Stimulated activated CD4-positive, alpha-beta T cell treated with anti-CD3 and anti-CD28 coated beads, Interleukin-12 subunit alpha, Interleukin-12 subunit beta, amount 100 ng/mL, for 48 hours (primary cell): ENCODE measurements at places on chromosomes 3 and 15.

DNA sequence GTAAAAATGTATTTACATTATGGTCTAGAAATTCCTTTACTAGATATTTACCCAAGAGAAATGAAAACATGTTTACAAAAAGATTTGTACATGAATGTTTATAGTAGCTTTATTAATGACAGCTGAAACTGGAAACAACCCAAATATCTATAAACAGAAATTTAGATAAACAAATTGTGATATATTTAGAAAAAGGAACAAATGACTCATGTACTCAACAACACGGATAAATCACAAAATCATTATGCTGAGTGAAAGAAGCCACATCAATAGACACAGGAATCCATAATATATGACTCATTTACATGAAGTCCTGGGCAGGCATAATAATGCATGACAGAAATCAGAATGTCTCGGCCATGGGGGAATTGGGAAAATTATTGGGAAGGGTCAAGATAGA is 1020.2 kb downstream of the SQOR start:
- no peak for DNase-seq

GRCh38 chr3:112484352-112484751 is 14.9 kb downstream of the BTLA start:
- DNase-seq, result no peak

GRCh38 chr3:3629911-3630310 is 169.3 kb upstream of the LRRN1 start:
- DNase-seq, result no peak

- DNase-seq, result no peak
Observed at GRCh38 chr15:57440167-57440566, 63.9 kb downstream of the CGNL1 start.

DNA sequence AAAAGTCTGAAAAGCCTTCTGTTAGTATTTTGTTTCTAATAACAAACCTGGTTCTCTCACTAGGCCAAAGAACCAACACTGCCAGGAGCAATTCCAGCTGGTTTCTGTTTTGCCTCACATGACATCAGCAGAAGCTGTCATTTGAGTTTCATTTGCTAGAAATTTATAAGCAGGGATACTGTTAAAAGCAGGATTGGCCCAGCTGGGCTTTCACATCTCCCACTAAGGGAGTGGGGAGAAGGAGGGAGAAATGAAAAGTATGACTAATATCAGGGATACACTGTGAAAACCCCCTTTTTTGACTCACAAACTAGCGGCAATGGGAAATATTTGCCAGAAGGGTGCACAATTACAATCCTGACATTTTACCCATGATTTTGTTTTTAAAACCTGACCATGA is 5.3 kb downstream of the CCDC80 start:
- no peak for DNase-seq

DNA sequence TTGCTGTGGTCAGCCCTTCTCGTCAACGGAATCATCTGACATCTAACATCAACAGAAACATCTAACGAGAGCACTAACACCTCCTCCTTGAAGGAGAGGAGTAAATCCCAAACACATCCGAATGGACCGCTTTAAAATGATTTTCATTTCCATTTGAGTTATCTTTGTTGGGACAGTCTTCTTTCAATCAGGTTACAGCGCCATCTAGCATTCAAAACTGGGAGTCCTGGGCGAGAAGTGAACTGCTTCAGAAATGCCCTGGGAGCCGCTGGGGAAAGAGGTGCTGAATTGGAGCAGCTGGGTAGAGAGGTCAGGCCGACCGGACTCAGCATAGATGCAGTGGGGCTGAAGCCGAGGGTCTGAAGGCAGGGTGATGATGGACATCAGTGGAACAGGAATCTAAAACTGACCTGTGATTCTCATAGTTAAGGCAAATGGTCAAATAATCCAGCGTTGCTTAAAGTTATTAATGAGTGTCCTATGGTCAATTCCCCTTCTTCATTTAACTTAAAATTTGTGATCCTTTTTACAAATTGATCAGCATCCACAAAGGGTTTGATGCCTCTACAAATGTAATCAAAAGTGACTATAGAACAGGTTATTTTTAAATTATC is 170.0 kb upstream of the NDN start:
- DNase-seq, result peak; percentile 4

GRCh38 chr3:178295292-178295912 is 240.8 kb upstream of the KCNMB2 start:
- no peak for DNase-seq

DNA sequence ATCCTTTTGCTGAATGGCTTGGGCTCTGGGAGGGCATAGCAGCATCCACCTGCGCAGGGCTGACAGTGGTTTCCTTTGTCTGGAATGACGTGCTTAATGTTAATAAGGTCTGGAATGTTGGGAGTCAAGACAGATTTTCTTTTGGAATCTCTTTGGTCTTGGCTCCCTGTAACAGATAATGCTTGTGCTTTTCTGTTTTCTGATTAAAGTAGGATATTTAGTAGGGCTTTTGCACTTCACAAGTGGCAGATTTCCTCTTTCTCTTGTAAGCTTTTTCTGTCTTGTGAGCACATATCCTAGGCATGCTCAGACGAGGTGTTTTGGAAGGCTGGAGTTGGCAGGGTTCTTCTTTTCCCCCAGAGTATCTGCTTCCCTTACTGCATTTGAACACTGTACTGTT is 189.6 kb downstream of the GHSR start:
- DNase-seq, result no peak

GRCh38 chr15:85330901-85331588 is 49.4 kb upstream of the AKAP13 start:
- peak; percentile 45 for DNase-seq

DNA sequence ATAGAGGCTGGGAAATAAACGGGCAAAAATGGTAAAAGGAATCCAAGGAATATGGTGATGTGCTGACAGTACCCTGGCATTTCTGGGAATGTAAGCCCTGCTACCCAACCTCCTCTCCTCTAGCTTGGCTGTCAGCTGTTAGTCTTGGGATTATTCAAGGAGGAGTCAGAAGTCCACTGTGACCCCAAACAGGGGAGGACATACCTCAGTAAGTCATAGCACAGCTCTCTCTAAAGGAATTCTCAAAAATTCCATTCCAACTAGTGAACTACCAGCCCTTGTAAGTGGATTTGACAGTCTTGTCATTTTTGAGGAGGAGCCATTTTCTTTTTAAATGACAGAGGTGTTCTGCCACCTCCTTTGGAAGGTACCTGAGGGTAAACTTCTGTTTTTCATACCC is 207.5 kb downstream of the PDCD6IP start:
- DNase-seq, result no peak

DNA sequence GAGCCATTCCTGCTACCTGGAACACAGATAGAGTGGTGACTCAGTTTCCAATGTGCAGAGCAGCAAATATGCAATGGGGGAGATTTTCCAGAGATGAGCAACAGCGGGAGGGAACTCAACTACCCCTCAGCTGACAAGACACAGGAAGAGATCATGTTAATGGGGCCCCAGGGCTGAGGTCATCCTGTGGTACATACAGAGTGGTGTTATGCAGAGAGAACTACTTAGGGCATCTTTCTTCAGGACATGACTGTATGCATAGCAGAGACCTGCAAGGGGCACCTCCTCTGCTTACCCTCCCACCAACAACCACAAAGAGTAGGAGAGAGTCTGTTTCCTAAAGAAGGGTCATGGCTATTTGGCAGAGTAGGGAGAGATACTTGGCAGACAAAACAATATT is 6.8 kb upstream of the TBC1D5 start:
- no peak for DNase-seq

GRCh38 chr3:37392957-37393356 is 218.6 kb upstream of the LRRFIP2 start:
- no peak for DNase-seq

- DNase-seq, result no peak
Observed at GRCh38 chr15:89359471-89360293, 25.1 kb upstream of the POLG start.

DNA sequence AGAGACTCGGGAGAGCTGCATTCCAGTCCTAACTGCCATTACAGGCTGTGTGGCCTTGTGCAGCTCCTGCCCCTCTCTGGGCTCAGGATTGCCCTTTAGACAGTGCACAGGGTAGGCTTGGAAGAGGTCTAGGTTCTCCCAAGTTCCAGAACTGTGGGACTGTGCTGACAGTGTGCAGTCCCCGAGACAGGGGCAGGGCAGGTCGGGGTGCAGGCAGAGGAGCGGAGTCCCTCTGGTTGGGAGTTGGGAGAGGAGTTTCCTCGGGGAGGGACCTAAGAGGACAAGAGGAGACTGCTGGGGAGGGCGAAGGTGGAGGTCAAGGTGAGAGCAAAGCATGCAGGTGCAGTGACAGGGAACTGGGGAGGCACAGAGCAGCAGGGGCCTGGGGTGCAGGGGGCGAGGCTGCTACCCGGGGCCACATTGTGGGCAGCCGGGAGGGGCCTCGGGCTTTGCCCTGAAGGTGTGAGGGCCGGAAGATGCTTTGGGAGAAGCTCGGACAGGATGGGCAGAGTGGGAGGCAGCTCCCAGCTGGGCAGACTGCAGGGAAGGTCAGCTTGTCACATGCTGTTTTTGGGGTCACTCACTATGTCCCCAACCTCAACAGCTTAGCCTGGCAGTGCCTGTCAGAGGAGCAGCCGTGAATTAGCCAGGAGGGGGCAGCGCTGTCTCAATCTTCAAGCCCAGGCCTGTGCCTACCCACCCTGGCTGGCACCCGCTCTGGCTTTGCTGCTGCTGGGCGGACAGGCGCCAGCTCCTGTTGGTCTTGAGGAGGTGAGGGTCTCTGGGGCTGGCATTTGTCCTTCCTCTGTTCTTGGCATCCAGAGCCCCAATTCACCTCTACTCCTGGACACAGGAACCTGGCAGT is 15.4 kb upstream of the CSPG4 start:
- peak; percentile 65 for DNase-seq
